Central memory CD8-positive, alpha-beta T cell (primary cell): ENCODE measurements at places on chromosomes 1 and 21.

DNA sequence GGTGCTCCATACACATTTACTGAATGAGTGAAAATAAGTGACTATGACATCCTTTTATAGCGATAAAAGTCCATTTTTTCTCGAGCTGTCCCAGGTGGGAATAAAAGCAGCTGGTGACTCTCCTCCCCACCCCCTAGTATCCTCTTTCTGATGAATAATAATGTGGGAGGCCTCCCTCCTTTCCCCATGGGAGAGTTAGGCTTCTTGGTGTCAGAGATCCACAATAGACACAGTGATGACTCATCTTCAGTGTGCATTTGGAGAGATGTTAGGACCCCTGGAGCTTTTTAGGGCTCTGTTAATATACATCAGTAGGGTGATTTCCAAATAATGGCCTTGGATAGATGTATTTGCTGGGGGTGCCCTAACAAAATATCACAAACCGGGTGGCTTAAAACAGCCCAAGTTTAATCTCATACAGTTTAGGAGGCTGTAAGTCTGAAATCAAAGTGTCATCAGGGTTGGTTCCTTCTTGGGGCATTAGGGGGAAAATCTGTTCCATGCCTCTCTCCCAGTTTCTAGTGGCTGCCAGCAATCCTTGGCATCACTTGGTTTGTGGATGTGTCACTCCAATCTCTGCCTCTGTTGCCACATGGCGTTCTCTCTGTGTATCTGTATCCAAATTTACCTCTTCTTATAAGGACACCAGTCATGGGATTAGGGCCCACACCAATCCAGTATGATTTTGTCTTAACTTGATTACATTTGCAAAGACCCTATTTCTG lies 4.4 kb upstream of the PHC2 start:
- H3K4me1 ChIP-seq = no peaks in the 10 kb centered on the region
- peaks cover 12% of the 10 kb centered on the region for H3K27me3 ChIP-seq
- H3K27ac ChIP-seq = no peak overlapping the region
- H3K36me3 ChIP-seq = no peaks in the 10 kb centered on the region
- no peak overlapping the region for H3K4me3 ChIP-seq
- DNase-seq = no peak

- no peaks in the 10 kb centered on the region for H3K4me1 ChIP-seq
- H3K27ac ChIP-seq = no peak overlapping the region
- no peak overlapping the region for H3K4me3 ChIP-seq
- H3K36me3 ChIP-seq = no peaks in the 10 kb centered on the region
- H3K27me3 ChIP-seq = no peaks in the 10 kb centered on the region
Measured at GRCh38 chr1:9115351-9116205, 13.3 kb downstream of the GPR157 start.

- H3K27ac ChIP-seq = no peak overlapping the region
- DNase-seq = no peak
- H3K4me3 ChIP-seq = no peak overlapping the region
Measured at GRCh38 chr1:110135666-110136065, 14.6 kb upstream of the SLC6A17 start.

DNA sequence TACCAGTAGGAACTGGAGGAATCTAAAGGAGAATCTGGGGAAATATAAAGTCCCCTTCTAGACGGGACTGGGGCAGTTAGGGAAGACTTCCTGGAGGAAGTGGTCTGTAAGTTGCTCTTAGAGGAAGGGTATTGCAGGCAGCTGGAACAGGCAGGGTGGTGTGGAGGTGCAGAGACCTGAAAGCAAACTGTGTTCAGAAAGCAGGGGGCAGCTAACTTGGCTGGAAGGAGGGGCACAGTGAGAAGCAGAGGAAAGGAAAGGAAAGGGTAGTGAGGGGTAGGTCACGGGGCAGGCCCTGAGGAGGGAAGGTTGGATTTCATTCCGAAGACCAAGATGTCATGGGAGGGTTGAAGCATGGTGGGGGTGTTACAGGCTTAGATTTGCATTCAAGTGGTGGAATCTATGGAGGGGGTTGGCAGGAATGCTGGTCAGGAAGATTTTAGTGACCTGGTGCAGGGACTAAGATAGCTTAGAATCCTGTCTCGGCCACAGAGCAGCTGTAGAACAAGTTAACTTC lies 240.7 kb downstream of the FOXD2 start:
- no peaks in the 10 kb centered on the region for H3K4me1 ChIP-seq
- no peaks in the 10 kb centered on the region for H3K36me3 ChIP-seq
- no peak overlapping the region for H3K27ac ChIP-seq
- no peak for DNase-seq
- H3K4me3 ChIP-seq = no peak overlapping the region
- H3K27me3 ChIP-seq = peaks cover 65% of the 10 kb centered on the region

- peak overlapping the region; percentile 48 for H3K4me3 ChIP-seq
- no peak for DNase-seq
- peaks cover 5% of the 10 kb centered on the region for H3K36me3 ChIP-seq
Measured at GRCh38 chr1:8652467-8653046, 164.9 kb downstream of the RERE start.

GRCh38 chr1:225458222-225458631 lies 30.4 kb upstream of the LBR start:
- H3K27me3 ChIP-seq = no peaks in the 10 kb centered on the region
- H3K36me3 ChIP-seq = peaks cover 4% of the 10 kb centered on the region
- DNase-seq = no peak
- no peak overlapping the region for H3K27ac ChIP-seq
- peaks cover 62% of the 10 kb centered on the region for H3K4me1 ChIP-seq

DNA sequence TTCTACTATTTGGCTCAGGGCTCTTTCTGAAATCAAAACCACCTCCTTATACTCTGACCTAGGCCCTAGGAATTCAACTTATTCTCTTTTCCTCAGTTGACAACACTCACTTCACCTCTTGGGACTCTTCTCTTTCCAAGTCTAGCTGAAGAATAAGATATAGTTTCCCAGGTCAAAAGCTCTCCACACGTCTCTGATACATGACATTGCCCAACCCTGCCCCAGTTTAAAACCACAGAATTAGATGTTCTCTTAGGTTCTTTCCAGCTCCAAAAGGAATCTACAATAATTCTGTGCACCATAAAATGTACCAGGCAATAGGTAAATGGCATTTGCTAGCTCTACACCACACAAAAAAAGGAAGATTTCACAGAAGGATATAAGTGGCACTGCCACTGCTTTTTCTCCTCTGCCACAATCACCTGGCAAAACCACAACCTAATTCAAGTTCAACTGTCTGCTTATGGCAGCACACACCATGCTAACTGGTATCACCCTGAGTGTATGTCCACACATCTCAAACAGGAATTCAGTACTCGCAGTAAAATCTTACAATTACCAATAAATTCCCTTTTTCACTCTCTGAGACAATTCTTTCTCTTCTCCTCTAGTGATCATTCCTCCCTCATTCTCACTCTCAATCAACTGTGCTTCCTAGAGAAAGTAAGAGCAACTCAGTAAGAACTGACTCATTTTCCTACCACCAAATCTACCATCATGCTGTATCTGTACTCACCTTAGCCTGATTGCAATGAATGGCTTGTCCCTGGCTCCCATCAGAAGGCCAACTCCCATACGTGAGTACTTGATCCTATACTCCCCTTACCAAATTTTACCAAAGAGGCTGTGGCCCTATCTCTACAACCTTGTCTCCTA lies 27.3 kb downstream of the ZBTB8OS start:
- H3K4me1 ChIP-seq = peaks cover 30% of the 10 kb centered on the region
- peak overlapping the region; percentile 56 for H3K27ac ChIP-seq
- H3K36me3 ChIP-seq = peaks cover 14% of the 10 kb centered on the region
- no peaks in the 10 kb centered on the region for H3K27me3 ChIP-seq
- peak overlapping the region; percentile 12 for H3K4me3 ChIP-seq

GRCh38 chr1:212700892-212701819 lies 1.5 kb upstream of the BATF3 start:
- H3K27me3 ChIP-seq = no peaks in the 10 kb centered on the region
- peak overlapping the region; percentile 78 for H3K4me3 ChIP-seq
- no peak for DNase-seq
- peak overlapping the region; percentile 15 for H3K27ac ChIP-seq
- H3K36me3 ChIP-seq = no peaks in the 10 kb centered on the region

DNA sequence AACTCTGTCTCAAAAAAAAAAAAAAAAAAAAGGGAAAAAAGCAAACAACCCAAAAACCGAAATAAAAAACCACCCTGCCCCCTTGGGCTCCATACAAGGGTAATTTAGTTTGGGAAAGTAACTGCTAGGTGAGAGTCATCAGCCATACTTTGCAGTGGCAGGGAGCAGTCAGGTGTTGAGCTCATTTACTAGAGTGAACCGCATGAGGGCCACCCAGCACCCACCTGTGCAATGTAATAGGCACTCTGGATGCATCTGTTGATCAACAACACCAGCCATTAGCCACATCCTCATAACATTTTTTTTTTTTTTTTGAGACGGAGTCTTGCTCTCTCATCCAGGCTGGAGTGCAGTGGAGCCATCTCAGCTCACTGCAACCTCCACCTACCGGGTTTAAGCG lies 9.1 kb downstream of the INAVA start:
- H3K27me3 ChIP-seq = peaks cover 29% of the 10 kb centered on the region
- no peak for DNase-seq
- H3K4me3 ChIP-seq = no peak overlapping the region
- peaks cover 12% of the 10 kb centered on the region for H3K4me1 ChIP-seq
- H3K36me3 ChIP-seq = peaks cover 1% of the 10 kb centered on the region

GRCh38 chr1:112530832-112531231 lies 22.1 kb downstream of the WNT2B start:
- no peak overlapping the region for H3K27ac ChIP-seq
- H3K4me1 ChIP-seq = no peaks in the 10 kb centered on the region
- H3K4me3 ChIP-seq = no peak overlapping the region
- DNase-seq = no peak
- H3K27me3 ChIP-seq = no peaks in the 10 kb centered on the region

- H3K4me1 ChIP-seq = peaks cover 15% of the 10 kb centered on the region
- DNase-seq = no peak
- H3K4me3 ChIP-seq = no peak overlapping the region
- no peaks in the 10 kb centered on the region for H3K27me3 ChIP-seq
Measured at GRCh38 chr1:246488674-246489073, 18.4 kb downstream of the SMYD3 start.

DNA sequence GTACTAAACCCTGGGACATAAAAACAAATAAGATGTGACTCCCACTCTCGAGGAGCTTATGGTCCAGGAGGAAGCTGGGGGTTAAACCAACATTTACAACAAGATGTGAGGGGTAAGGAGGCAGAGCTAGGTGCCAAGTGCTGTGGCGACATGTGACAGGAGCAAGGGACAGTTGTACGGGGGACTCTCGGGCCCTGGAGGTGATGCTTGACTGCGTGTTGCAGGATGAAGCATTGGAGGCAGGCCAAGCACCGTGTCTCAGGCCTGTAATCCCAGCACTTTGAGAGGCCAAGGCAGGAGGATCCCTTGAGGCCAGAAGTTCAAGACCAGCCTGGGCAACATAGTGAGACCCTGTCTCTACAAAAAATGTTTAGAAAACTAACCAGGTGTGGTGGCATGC lies 36.8 kb downstream of the ATP5PO start:
- peaks cover 25% of the 10 kb centered on the region for H3K27me3 ChIP-seq
- no peak overlapping the region for H3K27ac ChIP-seq
- no peaks in the 10 kb centered on the region for H3K4me1 ChIP-seq
- no peak for DNase-seq
- H3K4me3 ChIP-seq = no peak overlapping the region
- no peaks in the 10 kb centered on the region for H3K36me3 ChIP-seq

DNA sequence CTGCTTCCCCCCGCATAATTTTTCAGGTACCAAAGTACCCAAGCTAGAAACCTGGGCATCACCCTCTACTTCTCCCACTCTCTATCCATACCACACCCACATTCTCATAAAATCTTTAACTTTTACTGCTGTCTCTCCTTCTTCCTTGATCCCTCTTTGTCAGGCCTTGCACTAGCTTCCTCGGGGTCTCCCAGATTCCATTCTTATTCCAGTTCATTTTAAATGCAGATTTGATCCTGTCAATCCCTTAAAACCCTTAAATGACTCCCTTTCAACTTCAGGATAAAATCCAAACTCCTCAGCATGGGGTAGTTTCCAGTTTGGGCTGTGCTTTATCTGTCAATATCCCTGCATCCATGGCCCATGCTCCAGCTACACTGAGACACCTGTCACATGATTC lies 343.5 kb downstream of the PBX1 start:
- no peaks in the 10 kb centered on the region for H3K27me3 ChIP-seq
- H3K4me3 ChIP-seq = no peak overlapping the region
- no peaks in the 10 kb centered on the region for H3K36me3 ChIP-seq
- no peak for DNase-seq
- no peaks in the 10 kb centered on the region for H3K4me1 ChIP-seq

- peak overlapping the region; percentile 78 for H3K27ac ChIP-seq
- H3K4me1 ChIP-seq = peaks cover 37% of the 10 kb centered on the region
- DNase-seq = no peak
- no peaks in the 10 kb centered on the region for H3K27me3 ChIP-seq
Measured at GRCh38 chr1:234598974-234599616, 10.9 kb downstream of the IRF2BP2 start.

DNA sequence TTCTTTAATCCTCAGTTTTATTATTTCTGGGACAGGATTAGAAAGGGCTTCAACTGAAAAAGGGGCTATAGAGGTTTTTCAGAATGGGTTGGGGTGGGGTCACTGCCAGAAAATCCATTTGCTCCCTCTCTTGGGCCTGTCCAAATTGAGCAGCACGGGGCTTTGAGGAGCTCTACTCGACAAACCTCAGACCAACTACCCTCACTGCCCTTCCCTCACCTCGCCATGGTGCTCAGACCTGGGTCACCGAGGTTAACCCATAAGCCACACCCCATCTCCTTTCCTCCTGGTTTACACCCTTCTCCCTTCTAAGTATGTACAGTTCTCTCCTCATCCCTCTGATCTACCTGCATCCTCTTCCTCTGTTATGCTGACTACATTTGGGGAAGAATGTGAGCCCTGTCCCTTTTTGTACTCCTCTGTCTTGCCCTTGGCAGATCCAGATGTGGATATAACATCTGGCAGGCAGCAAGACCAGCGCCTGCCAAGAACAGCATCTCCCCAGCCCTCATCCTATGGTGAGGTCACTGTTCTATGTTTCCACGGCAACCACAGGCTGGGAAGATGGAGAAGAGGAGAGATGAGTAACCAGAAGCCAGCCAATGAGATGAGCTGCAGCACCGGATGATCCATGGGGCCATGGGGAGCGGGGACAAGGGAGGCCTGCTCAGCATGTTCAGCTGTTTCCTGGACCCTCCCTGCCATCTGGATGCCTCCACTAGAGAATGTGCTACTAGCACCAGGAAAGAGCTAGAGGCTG lies 3.7 kb upstream of the FABP3 start:
- H3K4me3 ChIP-seq = no peak overlapping the region
- peaks cover 12% of the 10 kb centered on the region for H3K27me3 ChIP-seq
- H3K36me3 ChIP-seq = no peaks in the 10 kb centered on the region

GRCh38 chr1:169514566-169515270 lies 29.0 kb upstream of the SLC19A2 start:
- H3K4me3 ChIP-seq = no peak overlapping the region
- no peaks in the 10 kb centered on the region for H3K4me1 ChIP-seq
- H3K36me3 ChIP-seq = no peaks in the 10 kb centered on the region
- DNase-seq = no peak
- H3K27me3 ChIP-seq = no peaks in the 10 kb centered on the region

- no peaks in the 10 kb centered on the region for H3K4me1 ChIP-seq
- H3K36me3 ChIP-seq = no peaks in the 10 kb centered on the region
- H3K27me3 ChIP-seq = no peaks in the 10 kb centered on the region
- H3K27ac ChIP-seq = no peak overlapping the region
- no peak for DNase-seq
Measured at GRCh38 chr1:8574985-8575384, 242.5 kb downstream of the RERE start.

- H3K4me3 ChIP-seq = no peak overlapping the region
- H3K27me3 ChIP-seq = peaks cover 59% of the 10 kb centered on the region
- peak; percentile 65 for DNase-seq
- H3K27ac ChIP-seq = no peak overlapping the region
Measured at GRCh38 chr1:112369392-112370285, 26.4 kb upstream of the CTTNBP2NL start.
